ENCODE measurements at places on chromosomes 7 and 10. TPM values are rescaled to one million over a fixed set of nuclear protein-coding genes. Genes with fewer than 3 reads are reported as not detected.

The IKZF1 gene
- 537 TPM for total RNA-seq

The ARHGEF35 gene
- 3.6 TPM for total RNA-seq

The CPXM2 gene
- total RNA-seq: not detected

The ITIH5 gene
- total RNA-seq: not detected

The PNLIPRP3 gene
- total RNA-seq: not detected

The LRIT1 gene
- not detected for total RNA-seq

The AKR1D1 gene
- not detected for total RNA-seq

The COL13A1 gene
- total RNA-seq: not detected

The KLHL7 gene
- 13.1 TPM for total RNA-seq

The RSBN1L gene
- 31.5 TPM for total RNA-seq

The TEX47 gene
- total RNA-seq: not detected

The CDCA7L gene
- total RNA-seq: 32.5 TPM

The SCART1 gene
- 1.6 TPM for total RNA-seq

The ANK3 gene
- total RNA-seq: 85.8 TPM

The IFIT2 gene
- 2.4 TPM for total RNA-seq

The CALCR gene
- total RNA-seq: not detected

The TFR2 gene
- total RNA-seq: 9.8 TPM

The CPA1 gene
- total RNA-seq: not detected

The SORBS1 gene
- total RNA-seq: 0.69 TPM

The GNB2 gene
- total RNA-seq: 230 TPM

The PDK4 gene
- not detected for total RNA-seq

The LRRD1 gene
- total RNA-seq: not detected

The XRCC2 gene
- 13.8 TPM for total RNA-seq

The TMEM213 gene
- 4.6 TPM for total RNA-seq

The PDE1C gene
- total RNA-seq: not detected
